ENCODE measurements at places on chromosomes 1 and 21. TPM values are rescaled to one million over a fixed set of nuclear protein-coding genes. Genes with fewer than 3 reads are reported as not detected.

TRIM67 gene
- 0.09 TPM for polyA plus RNA-seq

PPIAL4G gene
- not detected for polyA plus RNA-seq

TCHHL1 gene
- not detected for polyA plus RNA-seq

C2CD4D gene
- polyA plus RNA-seq: 0.11 TPM

RIPPLY3 gene
- polyA plus RNA-seq: 0.22 TPM

AMPD1 gene
- polyA plus RNA-seq: 54.0 TPM

PPM1J gene
- polyA plus RNA-seq: 2.9 TPM

SYDE2 gene
- polyA plus RNA-seq: 4.6 TPM

PAQR6 gene
- 2.8 TPM for polyA plus RNA-seq
